ENCODE measurements at places on chromosomes 13 and 19.

- peak; percentile 59 for DNase-seq
These were observed 624 bp downstream of the CTXN1 start for GRCh38 chr19:7925171-7925851.

GRCh38 chr19:56971230-56971629 is 130.7 kb upstream of the PEG3 start:
- no peak for DNase-seq

DNA sequence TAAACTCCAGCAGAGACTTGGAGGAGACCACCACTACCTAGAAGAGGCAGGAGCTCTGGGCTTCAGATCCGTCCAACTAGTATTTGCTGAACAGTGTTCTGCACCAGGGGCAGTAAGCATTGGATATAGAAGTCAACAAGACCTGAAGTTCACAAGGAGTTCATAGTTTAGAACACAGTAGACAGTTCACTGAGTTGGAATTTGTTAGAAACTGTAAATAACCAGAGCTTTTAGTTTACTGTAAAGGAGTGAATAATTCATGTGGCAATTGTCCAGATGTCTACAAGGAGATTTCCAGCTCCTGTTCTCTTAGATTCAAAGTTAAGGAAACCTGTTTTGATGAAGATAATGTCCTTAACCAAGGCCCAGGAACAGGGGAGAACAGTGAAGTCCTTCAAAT is 128.9 kb downstream of the COG6 start:
- no peak for DNase-seq

DNA sequence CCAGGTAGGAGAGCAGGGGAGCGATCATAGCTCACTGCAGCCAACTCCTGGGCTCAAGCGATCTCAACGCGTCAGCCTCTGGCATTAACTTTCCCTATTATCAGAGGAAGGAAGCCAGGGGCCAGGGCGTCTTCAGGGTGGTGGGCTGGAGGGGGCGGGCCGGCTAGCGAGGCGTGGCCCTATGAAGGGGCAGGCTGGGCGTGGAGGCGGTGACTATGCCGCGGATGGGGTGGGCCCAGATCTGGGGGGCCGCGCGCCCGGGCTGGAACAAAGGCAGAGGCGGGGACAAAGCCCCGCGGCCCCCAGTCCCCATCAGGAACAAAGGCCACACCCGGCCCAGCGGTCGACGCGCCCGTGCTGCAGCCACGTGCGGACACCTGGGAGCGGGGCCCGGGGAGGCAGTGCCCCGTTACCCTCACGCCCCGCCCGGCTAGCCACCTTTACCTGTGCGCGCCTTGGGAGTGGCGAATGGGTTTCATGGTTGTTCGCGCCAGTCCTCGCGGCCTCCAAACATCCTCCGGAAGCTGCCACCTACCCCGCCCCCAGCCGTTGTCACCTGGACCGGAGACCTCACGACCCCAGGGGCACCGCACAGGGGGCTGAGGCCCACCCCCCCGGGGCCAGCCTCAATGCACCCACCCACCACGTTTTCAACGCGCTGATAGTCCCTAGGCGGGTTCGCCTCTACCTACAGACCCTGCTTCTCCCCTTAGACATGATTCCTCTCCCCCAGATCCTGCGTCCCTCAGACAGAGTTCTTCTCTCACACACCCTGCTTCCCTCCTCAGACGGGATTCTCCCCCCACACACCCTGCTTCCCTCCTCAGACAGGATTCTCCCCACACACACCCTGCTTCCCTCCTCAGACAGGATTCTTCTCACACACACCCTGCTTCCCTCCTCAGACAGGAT is 5.4 kb upstream of the TRIM28 start:
- no peak for DNase-seq

DNA sequence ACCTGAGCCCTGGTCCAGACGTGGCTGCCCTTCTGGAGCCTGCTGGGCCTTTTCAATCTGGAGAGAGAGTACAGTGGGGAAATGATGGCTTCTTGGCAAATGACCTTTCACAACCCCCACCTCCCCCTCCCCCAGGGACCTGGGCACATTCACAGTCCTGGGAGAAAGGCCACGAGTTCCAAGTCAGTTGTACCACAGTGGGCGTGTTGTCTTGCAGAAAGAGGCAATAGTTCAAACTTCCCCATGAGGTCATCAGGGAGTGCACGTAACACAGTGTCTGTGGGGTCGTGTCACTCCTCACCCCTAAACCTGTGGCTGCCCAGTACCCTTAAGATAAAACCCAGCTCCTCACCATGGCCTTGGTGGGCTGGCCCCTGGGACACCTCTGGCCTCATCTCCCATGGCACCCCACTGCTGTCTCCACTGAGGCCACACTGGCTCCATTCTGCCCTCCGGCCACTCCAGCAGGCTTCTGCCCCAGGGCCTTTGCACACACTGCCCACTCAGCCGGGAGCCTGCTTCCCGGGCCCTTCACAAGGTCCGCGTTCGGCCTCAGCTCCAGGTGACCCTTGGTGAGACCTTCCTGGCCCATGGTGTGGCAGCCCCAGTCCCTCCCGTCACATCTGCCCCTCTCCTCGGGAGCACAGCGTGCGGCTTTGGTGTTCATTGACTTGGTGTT is 13.3 kb downstream of the PLIN4 start:
- DNase-seq, result no peak

DNA sequence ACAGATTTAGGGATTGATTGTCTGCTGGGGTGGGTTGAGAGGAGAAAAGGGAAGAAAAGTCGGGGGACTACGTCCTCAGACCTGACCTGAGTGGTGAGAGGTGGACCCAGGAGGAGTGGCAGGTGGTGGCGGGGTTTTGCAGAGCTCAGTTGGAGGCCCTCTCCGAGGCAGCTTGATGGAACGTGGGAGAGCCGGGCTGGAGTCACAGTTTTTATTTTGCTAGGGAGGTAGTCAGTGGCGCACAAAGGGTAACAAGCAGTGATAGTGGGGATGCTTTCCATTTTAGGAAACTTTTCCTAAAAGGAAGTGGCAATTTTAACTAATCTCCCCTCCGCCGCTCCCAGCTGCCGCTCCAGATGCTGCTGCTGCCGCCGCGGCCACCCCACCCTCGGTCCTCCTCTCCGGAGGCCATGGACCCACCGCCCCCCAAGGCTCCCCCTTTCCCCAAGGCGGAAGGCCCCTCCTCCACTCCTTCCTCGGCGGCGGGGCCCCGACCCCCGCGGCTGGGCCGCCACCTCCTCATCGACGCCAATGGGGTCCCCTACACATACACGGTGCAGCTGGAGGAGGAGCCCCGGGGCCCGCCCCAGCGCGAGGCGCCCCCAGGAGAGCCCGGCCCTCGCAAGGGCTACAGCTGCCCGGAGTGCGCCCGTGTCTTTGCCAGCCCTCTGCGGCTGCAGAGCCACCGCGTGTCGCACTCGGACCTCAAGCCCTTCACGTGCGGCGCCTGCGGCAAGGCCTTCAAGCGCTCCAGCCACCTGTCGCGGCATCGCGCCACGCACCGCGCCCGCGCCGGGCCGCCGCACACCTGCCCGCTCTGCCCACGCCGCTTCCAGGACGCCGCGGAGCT is 1.1 kb upstream of the ZNF581 start:
- DNase-seq, result peak; percentile 22

- no peak for DNase-seq
These were observed 89.6 kb upstream of the TNFSF11 start for GRCh38 chr13:42484386-42484785.

Measured in NCI-H524 (cell line).